ENCODE measurements at places on chromosomes 11 and 22.

DNA sequence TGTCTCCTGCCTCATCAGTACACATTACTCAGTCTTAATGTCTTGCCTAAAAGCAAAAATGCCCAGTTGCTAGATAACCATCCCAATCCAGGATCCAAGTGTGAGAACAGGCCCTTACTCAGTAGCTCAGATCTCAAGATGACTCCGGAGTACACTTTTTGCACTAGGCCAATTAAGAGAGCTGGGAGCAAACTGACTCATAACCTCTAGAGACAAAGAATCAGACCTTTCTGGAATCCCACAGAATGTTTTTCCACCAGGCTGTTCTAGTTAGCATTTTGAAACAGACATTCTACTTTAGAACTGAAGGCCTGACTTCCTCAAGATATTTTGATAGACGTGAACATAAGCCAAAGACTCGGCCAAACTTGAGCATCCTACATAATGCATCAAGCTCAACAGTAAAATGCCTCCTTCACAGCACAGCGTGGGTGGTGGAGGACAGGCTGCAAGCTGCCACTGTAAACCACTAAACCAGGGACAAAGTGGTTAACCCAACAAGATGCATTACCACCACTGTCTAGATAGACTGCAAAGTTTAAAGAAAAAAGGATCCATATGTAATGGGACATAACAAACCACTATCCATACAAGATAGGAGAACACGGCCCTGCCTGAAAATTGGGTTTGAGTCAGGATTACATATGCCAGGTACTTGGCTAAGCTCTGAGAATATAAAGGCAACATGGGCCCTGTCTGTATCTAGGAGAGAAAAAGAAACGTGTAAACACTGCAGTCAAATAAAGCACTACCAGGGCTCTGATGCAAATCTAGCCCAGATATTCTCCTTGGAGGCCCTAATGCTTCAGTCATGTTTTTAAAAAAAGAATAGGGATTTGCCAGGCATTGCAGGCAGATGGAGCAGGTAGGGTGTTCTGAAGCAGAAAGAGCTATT is 48.3 kb downstream of the MYH9 start:
- DNase-seq: no peak

DNA sequence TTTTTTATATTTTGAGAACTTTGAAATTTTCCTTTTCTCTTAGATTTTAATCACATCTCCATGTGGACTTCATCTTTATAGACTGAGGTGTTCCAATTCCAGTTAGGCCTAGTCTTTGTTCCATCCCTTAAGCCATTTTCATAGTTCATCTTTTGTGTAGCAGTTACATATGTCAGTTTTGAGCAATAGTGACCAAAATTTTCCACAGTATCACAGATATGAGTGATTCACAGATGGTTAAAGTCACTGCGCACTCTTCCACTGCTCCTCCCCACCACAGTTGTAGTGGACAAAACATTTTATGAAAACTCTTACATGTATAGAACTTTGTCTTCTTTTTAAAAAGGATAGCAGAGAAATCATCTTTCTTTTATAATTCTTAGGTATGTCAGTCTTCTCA is 42.8 kb downstream of the YAP1 start:
- DNase-seq: no peak

DNA sequence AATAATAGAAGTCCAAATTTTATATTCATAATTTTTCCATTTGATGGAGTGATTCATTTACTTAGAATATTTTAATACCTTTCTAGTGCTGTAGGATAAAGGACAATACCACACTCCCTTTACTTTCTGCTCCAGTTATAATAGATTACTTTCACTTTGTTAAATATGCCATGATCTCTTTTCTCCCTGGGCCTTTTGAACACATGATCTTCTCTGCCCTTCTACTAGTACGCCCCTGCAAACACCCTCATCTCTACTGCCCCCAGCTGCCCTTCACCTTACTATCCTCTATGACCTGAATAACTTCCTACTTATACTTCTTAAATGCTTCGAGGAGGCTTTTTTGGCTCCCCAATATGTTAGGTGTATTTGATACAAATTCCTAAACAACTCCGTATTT is 177.3 kb downstream of the GUCY1A2 start:
- DNase-seq: no peak

DNA sequence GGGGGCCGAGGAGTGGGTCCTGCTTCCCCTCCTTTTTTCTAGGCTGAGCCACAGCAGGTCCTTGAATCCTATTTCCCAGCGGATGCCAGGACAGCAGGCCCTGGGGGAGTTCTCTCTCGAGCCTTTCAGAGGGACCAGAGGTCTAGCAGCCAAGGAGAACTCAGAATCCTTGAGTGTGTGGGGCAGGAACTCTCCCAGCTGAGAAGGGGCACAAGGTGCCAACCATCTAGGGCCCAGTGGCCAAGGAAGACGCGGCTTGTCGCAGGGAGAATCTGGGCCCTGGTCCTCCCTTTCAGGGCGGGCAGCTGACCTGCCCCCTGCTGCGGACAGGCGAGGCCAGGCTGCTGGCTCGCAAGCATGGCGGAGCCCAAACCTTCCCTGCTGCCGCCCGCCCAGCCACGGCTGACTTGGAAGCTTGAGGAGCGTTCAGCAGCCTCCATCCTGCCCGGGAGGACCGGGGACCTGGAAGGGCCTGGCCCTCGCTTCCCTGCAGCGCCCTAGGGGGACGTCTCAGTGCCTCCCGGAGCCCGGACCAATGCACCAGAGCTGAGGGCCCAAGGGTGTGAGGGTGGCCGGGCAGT is 972 bp upstream of the TSSC4 start:
- no peak for DNase-seq

DNA sequence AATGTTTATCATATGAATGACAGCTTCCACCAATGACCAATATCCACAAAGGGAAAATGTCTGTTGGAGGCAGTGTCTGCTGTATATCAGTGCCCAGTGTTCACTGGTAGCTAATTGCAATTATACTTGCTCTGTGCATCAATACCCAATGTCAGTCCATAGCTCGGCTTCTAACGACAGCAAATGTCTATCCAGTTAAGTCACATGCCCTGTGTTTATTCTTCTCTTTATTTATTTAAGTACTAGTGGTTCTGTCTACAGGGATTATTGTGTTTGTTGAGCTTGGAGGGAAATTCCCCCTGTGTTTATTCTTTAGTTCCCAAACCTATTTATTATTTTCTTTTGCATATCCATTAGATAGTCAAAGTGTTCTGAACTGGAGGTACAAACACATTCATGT is 18.6 kb downstream of the TSKU start:
- no peak for DNase-seq

GRCh38 chr22:27816552-27816951 is 15.0 kb upstream of the MN1 start:
- no peak for DNase-seq

- DNase-seq: peak; percentile 81
Observed at GRCh38 chr11:117095284-117096161, 2.7 kb downstream of the SIK3 start.

- DNase-seq: no peak
Observed at GRCh38 chr22:35126993-35127392, 61.0 kb downstream of the ISX start.

GRCh38 chr11:32065865-32066629 is 24.8 kb upstream of the RCN1 start:
- DNase-seq: peak; percentile 64

GRCh38 chr11:70786021-70786665 is 387.8 kb downstream of the CTTN start:
- DNase-seq: no peak

GRCh38 chr22:29663180-29663821 is 56.5 kb upstream of the CABP7 start:
- DNase-seq: no peak

DNA sequence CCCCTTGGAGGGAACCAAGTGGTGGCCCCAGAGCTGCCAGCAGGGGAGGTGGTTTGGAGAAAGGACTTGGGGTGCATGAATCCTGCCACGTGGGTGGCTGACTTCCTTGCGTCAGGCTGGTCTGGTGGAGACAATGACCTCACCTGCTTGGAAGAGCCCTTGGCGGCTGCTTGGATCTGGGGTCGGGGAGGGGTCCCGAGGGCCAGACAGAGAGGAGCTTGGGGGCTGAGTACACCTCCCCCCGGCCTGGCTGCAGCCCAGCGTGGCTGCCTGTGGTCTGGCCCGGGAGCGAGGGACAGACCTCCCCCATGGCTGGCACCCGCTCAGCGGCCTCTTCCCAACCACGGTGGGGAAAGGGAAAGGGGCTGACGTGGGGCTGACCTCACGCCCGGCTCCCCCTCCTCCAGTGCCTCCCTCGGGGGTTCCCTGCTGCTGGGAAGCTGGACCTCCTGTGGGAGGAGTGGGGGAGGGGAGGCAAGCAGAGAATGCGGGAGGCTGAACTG is 13.8 kb downstream of the LIF start:
- DNase-seq: no peak

GRCh38 chr11:130177782-130178181 is 18.2 kb downstream of the ST14 start:
- DNase-seq: no peak

DNA sequence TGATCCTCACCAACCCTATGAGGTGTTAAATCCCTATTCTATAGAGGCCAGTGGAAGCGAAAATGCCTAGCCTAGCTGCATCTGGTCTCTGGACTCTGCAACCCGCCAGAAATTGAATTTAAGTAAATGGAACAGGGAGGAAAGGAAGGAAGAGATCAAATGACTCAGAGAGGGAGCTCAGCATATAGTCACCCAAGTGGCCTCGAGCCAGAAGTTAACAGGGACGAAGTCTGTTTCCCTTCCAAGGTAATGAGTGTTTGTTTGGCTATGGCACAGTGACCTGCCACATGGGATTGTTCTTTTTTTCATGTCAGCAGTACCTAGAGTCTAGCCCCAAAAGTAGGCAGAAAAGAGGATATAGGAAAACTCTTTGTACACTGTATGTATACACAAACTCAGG is 66.3 kb downstream of the PAK1 start:
- no peak for DNase-seq

DNA sequence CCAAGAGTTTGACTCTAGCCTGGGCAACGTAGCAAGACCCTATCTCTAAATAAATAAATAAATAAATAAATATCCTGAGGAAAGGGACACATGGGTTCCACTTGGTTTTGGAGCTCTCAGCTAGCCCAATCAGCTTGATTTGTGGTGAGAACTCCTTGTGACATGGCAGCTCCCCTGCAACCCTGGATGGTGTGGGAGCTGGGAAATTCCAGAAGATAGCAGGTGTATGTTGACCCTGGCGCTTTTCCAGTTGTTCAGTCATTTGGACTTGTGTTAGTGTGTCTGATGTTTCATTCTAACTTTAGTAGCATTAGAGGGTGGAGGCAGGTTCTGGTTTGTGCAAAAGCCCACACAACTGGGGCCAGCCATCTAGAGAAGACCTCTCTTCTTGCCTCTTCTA is 148.5 kb upstream of the NCAM1 start:
- no peak for DNase-seq

DNA sequence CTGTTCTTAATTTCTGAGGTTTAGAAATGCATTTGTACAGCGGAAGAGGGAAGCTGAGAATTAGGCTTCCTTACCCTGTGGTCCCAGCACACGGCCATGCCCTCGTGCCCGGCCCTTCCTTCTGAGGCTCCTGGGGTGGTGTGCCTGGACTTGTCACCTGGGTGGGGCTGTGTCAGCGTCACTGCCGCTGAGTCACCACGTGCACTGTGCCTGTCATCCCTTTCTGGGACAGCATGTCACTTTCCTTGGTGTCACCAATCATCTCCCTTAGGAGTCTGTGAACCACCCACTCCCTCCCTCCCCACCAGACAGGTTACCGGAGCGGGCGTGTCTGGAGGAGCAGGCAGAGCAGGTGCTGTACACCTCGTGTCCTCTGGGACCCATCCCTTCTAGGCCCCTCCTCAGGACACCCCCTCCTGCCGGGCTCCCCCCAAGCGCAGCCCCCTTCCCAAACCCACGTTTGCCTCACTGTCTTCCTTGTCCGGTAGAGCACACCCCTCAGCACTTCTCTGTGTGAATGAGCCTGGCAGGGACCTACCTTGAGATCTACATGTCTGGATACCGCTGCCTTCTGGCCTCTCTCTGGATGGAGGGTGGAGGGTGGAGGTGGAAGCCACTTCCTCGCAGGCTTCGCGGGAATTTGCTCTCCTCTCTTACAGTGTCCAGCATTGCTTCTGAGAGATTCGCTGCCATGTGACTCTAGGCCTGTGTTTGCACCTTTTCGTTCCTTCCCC is 367.6 kb downstream of the TBC1D22A start:
- peak; percentile 60 for DNase-seq

DNA sequence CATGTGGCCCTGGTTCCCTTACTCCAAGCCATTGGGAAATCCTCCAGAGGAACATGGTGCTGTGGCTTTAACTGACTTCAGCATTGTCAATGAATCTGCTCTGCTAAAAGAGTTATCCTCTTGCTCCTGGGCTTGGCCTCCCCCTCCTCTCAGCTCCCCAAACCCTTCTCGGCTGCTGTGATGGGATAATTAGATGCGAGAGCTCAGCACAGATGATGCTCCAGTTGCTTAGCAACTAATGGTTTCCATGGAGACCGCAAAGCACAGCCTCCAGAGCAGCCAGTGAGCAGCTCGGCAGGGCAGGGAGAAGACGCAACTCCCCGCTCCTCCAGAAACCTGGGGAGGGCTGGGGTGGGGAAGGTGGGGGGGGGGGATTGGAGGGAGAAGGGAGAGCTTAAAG is 2.8 kb upstream of the UPK2 start:
- no peak for DNase-seq

DNA sequence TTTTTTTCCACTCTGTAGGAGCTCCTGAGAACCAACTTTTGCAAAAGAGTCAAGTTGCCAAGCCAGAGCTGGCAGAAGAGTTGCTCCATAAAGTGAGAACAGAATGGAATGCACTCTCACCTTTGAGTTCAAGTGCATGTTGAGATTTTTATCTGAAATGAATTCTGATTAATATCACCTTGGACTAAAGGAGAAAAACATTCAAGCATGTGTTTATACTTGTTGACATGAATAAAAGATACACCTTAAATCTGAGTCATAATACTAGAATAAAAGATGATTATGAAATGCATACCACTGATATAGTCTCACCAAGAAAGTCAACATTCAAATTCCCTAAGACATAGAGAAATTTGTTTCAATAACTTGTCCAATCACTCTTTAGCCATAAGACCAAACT is 37.8 kb downstream of the ARL14EP start:
- DNase-seq: no peak

DNA sequence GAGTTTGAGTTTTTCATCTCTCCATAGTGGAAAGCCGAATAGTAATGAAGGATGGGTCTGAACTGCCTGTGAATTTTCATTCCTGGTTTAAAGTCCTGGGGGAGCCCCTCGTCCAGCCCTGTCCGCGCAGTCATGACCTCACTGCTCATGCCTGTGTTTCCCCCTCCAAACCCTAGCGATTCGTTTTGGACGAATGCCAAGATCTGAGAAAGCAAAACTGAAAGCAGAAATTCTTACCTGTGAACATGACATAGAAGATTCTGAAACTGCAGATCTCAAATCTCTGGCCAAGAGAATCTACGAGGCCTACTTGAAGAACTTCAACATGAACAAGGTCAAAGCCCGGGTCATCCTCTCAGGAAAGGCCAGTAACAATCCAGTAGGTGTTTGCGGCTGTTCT is 30.5 kb downstream of the CDPF1 start:
- DNase-seq: no peak

DNA sequence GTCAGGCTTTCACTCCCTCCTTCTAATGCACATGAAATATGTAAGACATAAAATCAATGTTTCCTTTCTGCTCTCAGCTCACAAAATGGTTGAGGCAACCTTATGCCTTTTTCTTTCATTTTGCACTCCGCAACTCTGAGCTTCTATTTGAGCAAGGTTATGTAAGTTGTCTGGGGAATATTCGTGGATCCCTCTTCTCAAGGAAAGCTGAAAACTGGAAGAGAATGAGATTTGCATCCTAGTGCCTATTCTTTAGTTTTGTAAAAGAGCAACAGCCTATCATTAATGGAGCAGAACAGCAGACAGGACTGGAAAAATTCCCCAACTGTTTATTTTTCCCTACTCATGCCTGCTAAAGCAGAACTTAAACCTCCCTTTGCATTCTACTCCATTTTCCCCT is 141.7 kb downstream of the FAM76B start:
- DNase-seq: no peak

- no peak for DNase-seq
Observed at GRCh38 chr22:28999510-28999909, 62.1 kb downstream of the C22orf31 start.

All from hematopoietic multipotent progenitor cell treated with erythropoietin and hydrocortisone succinate and interleukin-3 and kit ligand, for 6 days (in vitro differentiated cells).